ENCODE measurements at places on chromosomes 4 and X.
A peak's percentile ranks its signal among the peaks of the same experiment; 100 is the strongest.

DNA sequence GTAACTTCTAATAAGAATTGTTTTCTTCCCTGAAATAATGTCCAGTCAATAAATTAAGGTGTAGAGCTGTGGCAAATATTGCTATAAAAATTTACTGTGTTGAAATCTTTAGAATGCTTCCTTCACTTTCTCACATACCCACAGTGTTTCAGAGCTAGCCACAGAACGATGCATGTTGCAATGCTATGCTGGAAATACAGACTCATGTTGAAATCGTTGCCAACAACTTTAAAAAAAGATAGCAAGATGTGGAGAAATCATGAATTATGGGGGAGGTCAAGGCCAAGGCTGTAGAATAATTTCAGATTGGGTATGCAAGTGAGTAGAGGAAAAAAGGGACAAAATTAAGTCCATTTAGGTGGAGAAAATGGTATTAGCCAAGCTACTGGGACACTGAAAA, 204.8 kb downstream of the VEGFC start:
- no peak for DNase-seq

DNA sequence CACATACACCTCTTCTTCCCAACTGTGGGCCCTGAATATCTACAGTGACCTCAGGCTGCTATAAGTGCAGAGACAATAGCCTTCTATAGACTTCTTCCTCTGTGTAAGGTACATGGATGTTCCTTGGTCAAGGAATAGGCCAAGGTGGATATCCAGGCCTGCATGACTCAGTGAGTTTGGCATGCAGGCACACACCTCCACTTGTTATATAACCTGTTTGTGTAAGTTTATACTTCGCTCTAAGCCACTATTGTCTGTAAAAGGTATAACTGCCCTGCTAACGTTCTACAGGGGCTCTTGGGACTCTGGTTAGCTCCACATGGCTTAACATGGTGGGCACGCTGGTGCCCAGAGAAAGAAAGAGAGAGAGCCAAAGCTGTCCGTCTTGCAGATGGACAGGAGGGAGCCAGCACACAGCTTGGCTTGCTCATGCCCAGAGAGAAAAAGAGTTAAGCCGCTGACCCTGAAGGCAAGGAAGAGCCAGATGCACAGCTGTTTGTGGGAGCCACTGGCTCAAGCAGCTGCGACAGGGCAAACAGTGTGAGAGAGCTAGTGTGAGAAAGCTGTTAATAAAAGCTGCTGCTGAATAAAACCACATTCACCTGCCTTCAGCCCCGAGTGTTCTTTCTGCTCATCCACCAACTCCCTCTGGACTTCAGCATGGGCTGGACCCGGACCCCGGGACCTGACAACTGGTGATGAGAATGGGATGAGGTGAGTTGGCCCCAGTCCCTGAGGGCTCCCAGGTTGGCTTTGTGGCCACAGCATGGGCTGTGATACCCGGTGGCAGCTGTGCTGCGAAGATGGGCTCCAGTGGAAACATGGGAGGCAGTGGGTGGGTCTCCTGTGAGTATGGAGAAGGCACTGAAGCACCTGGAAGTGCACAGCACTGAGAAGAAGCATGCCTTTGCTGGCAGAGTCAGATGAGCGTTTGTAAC, 44.5 kb upstream of the ZBTB33 start:
- no peak for DNase-seq

DNA sequence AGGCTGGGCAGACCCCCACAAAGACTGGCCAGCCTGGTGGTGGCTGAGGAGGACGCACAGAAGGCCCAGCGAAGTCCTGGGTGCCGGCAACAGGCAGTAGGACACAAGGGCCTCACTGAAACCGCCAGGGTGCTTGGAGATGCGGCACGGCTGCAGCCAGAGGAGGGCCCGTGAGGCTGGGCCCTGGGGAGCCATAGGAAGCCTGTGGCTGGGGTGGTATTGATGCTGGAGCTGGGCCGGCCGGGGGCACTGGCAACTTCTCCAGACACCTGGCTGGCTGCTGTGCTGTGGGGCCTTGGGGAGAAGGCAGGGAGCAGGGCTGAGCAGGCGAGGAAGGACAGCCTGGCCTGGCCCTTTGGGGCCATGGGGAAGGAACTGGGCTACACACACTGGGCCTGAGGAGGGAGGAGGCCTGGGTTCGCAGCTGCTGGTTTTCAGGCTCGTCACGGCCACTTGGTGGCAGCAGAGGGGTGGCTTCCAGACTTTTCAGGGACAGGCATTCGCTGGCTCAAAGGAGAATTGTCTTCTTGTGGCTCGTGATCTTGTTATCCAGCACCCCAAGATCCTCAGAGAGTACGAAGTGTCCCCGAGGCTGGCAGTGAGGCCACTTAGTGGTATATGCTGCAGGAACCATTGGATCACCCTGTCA, 37.2 kb downstream of the ATP2B3 start:
- peak; percentile 61 for DNase-seq

DNA sequence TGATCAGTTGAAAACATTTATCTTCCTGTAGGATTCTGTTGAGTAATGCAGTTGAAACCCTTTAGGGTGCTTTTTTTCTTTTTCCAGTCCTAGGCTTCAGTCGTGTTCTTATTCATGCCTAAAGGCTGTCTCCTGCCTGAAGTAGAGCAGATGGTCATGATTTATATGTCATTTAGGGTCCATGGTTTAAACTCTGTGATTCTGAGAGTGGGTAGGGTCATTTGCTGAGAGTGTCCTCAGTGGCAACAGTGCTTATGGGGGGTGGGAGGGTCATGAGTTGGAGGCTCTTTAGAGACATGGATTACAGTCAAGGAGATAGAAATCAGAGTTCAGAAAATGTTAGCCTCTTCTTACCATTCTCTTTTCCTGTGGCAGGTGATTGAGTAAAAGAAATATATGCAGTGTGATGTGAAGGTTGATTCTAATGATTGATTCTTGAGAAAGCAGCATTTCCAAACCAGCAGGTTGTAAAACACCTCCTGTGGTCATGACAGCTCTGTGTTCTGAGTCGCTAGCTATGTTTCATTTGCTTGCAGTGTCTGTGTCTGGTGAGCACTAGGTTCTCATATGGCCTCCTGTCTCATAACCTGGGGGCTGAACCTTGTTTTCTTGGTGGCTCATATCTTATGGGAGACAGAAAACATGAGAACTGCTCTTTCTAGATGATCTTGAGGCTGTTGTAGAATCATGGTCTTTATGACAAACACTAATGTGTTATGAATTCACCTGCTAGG, 60.4 kb downstream of the JADE1 start:
- no peak for DNase-seq

DNA sequence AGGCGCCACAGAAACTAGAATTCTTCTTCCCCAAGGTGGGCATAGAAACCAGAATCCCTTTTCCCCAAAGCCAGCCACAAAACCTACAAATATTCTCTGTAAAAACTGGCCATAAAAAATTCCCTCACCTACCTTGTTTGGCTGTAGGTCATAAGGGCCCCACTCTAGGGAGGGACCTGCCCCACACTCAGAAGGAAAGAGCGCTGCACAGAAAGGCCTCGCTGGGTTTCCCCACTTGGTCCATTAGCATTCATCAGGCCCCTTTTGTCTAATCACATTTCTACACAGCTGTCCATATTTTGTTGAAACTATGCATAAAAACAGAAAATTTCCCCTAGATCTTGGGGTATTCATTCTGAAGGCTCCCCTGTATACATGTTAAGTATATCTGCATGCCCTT, 54.1 kb downstream of the PHKA2 start:
- no peak for DNase-seq

DNA sequence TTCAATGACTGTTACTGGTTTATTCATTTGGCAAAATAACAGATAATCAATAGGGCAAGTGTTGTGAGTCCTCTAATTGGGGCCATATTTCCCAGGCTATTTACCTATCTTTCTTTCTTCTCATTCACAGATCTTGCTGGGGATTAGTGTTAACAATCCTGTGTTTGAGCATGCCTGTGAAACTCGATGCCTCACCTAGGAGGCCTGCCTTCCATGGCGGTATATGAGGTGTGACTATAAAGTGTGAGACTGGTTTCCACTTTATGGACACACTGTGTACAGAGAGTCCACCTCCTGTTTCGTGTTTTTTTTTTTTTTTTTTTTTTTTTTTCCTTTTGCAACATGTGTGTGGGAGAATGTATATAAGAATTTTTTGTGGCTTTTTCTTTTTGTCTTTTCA, 199.3 kb downstream of the BMPR1B start:
- no peak for DNase-seq

- no peak for DNase-seq
Observed at GRCh38 chrX:115494161-115494560, 66.8 kb upstream of the PLS3 start.

GRCh38 chr4:87982036-87982435, 6.5 kb downstream of the SPP1 start:
- DNase-seq: no peak

DNA sequence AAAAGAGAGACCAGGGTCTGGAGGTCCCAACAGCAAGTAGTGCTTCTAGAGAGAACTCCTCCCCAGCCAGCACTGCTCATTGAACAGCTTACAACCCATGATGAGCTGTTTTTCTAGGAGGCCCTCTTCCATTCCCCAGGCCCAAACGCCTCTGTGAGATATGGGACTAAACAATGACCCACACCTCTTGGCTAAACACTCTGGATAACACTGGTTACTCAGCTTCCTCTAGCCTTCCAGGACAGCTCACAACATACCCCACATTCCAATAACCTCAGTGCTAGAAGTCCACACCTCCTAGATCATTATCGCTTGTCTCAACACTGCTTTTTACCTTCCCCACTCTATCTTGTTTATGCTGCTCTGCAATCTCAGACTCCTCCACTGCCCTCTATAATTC, 35.4 kb upstream of the PGRMC2 start:
- no peak for DNase-seq

DNA sequence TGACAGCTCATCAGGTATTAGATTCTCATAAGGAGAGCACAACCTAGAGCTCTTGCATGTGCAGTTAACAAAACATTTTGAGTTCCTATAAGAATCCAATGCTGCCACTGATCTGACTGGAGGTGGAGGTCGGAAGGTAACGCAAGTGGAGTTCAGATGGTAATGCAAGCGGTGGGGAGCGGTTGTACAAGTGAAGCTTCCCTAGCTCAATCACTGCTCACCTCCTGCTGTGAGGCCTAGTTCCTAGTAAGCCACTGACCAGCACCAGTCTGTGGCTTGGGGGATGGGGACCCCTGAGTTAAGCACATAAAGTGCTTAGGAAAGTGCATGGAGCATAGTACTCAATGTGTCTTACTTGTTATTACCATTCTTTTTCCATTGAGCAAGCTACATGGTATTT, 983.2 kb upstream of the IGFBP7 start:
- DNase-seq: no peak

DNA sequence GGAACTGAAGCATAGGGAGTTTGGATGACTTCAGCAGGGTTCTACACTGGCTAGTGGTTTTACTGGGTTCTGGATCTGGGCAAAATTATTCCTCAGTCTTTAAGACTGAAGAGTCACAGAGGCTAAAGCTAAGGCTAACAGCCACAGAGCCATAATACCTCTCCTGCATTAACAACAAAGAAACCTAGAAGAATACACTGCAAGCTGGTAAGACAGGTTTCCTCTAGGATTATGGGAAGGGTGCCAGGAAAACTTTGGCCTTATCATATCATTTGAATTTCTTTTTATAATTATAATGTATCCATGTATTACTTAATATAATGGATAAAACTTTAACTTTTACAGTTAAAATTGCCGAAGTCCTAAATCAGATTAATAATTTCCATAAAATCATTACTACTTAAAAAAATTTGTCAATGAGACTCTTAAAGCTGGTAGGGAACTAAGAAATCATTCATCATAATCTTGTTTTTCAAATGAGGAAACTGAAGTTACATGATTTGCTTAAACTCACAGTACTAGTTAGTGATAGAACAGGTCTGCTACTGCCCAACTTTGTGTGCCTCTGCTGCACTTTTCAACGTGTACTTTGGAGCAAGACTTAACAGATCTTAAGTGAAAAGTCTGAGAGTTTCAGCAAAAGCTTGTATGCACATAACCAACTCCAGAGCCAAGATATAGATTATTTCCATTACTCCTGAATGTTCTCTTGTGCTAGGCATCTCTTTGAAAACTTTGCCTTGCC, 24.2 kb upstream of the PGRMC2 start:
- DNase-seq: no peak

DNA sequence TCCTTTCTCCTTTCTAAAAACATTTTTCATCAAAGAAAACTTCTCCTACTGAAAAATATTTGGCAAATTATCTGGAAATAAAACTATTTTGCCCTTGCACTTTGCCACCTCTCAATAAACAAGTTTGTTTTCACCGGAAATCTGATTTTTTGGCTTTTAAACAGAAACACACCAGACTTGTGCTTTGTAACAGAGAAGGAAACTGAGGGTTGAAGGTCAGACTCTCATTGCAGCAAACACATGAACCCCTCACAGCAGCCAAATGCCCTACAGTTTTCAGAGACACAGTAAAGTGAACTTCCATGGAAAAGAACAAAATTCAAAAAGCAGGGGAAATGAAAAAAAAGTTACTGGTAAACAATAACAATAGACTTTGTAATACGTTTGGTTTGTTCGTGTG, 95.6 kb upstream of the WDR17 start:
- DNase-seq: no peak

- DNase-seq: peak; percentile 21
Observed at GRCh38 chr4:146095091-146095690, 80.3 kb upstream of the LSM6 start.

GRCh38 chrX:906586-906985, 276.0 kb downstream of the SHOX start:
- no peak for DNase-seq

GRCh38 chr4:181968371-181968770, 274.8 kb upstream of the TENM3 start:
- no peak for DNase-seq
